Placental pericyte (primary cell): ENCODE measurements at places on chromosomes 7 and 10. TPM values are rescaled to one million over a fixed set of nuclear protein-coding genes. Genes with fewer than 3 reads are reported as not detected.

The PRSS37 gene
- not detected in 2 replicates for total RNA-seq

The SHTN1 gene
- 3.1 and 9.2 TPM in 2 replicates for total RNA-seq

The ATP6V0A4 gene
- 0.14 and 0.22 TPM in 2 replicates for total RNA-seq

The NMT2 gene
- 25.6 and 35.6 TPM in 2 replicates for total RNA-seq

The OR13A1 gene
- total RNA-seq: under 0.01 TPM in 1 of 2 replicates, not detected in the other

The NOLC1 gene
- total RNA-seq: 46.5 and 56.2 TPM in 2 replicates

The LIPF gene
- not detected in 2 replicates for total RNA-seq

The CPA2 gene
- total RNA-seq: 0.22 TPM in 1 of 2 replicates, not detected in the other

The POM121 gene
- 10.5 and 11.9 TPM in 2 replicates for total RNA-seq

The ZNF511 gene
- total RNA-seq: 15.1 and 40.2 TPM in 2 replicates

The SCIN gene
- 1.8 and 3.6 TPM in 2 replicates for total RNA-seq

The VSTM4 gene
- under 0.01 and 1.3 TPM in 2 replicates for total RNA-seq

The KLF14 gene
- 0.14 and 0.22 TPM in 2 replicates for total RNA-seq

The C7orf57 gene
- total RNA-seq: under 0.01 TPM in 1 of 2 replicates, not detected in the other

The IFIT3 gene
- 23.9 and 27.8 TPM in 2 replicates for total RNA-seq

The ABCC2 gene
- total RNA-seq: 0.22 and 1.0 TPM in 2 replicates

The RAPGEF5 gene
- total RNA-seq: 0.29 and 0.44 TPM in 2 replicates

The CYP3A4 gene
- not detected in 2 replicates for total RNA-seq

The CFTR gene
- not detected in 2 replicates for total RNA-seq

The SOSTDC1 gene
- total RNA-seq: not detected in 2 replicates

The IDI2 gene
- not detected in 2 replicates for total RNA-seq

The KCP gene
- 0.14 and 0.44 TPM in 2 replicates for total RNA-seq

The ARMC3 gene
- total RNA-seq: under 0.01 TPM in 1 of 2 replicates, not detected in the other

The PNLIPRP3 gene
- total RNA-seq: not detected in 2 replicates

The SGCE gene
- total RNA-seq: 49.7 and 53.0 TPM in 2 replicates

The SLC16A12 gene
- total RNA-seq: 0.14 and 0.22 TPM in 2 replicates

The TUBAL3 gene
- total RNA-seq: not detected in 2 replicates

The NPY4R gene
- 0.22 TPM in 1 of 2 replicates, not detected in the other for total RNA-seq

The SEMA3C gene
- total RNA-seq: 212 and 223 TPM in 2 replicates

The UPK3BL2 gene
- total RNA-seq: 1.3 and 2.1 TPM in 2 replicates

The ACSM6 gene
- total RNA-seq: not detected in 2 replicates

The STEAP1B gene
- total RNA-seq: 2.2 and 8.4 TPM in 2 replicates

The PRPS1L1 gene
- not detected in 2 replicates for total RNA-seq

The SEPTIN7 gene
- 181 and 248 TPM in 2 replicates for total RNA-seq

The ARHGAP21 gene
- 68.7 and 152 TPM in 2 replicates for total RNA-seq

The MMD2 gene
- total RNA-seq: not detected in 2 replicates

The TLX1 gene
- total RNA-seq: not detected in 2 replicates

The ZNF248 gene
- 4.6 and 5.5 TPM in 2 replicates for total RNA-seq
